Activated effector memory CD4-positive, alpha-beta T cell treated with Interleukin-2 at 50 U/mL for 16 hours (primary cell): ENCODE measurements at places on chromosomes 12 and 14.
A peak's percentile ranks its signal among the peaks of the same experiment; 100 is the strongest.

DNA sequence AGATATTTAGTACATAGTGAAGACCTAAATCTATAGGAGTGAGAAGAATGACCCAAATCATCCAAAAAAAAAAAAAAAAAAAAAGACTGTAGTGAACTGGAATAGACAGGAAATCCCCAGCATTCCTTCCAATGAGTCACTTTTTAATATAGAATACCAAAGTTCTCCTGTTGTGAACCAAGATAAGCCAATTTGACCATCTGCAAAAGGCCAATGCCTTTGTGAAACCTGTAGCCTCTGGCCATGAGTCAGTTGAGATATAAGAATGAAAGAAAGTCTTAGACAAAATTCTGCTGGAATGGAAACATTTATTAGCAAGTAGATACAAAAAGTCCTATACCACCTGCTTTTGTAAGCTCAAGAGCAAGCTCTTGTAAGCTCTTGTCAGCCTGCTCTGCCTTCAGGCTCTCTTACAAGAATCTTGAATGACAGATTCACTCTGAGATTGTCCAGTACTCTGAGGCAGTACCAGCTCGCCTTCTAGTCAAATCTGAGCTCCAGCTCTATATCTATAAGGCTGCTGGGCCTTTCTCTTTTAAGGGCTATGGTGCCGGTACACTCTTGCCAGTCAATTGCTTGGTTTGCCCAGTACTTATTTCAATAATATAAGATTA lies 243.0 kb upstream of the TMTC1 start:
- DNase-seq, result no peak

DNA sequence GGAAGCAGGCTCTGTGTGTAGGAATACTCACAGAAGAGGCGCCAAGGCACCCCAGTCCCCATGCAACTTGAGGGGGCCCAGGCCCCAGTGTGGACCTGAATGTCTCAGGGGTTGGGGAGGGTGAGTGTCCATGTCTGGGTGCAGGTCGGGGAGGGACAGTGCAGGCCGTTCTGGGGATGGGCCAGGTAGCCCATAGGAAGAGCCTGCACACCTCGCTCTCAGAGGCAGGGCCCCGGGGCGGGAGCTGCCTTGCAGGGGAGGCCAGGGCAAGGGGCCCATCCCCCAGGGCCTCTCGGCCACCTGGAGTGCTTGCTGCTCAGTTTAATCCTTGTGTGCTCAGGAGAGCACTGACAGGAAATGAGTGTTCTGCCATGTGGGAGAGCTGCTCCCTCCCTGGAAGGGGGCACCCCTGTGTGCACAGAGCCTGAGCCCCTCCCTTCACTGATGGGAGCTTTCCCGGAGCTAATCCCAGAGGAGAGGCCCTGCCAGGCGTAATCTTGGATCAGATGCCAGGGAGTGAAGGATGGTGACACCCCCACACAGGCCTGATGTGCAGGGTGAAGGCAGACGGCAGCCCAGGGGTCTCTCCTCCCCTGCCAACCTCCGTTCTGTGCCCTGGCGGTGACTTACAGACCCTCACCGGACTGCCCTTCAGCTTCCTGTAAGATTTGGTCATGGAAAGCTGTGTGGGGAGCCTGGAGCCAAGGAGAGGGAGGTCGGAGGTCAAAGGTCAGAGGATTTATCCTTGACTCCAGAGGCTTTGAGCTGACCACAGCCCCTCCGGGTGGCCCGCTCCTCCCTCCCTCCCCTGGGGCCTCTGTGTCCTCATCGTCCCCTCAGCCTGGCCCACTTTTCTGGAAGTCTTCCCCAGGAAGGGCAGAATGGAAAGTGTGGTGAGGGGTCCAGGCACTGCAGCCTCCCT lies 24.4 kb upstream of the FBRSL1 start:
- no peak for DNase-seq

- DNase-seq, result no peak
Measured at GRCh38 chr14:61477712-61478462, 156.5 kb downstream of the PRKCH start.

DNA sequence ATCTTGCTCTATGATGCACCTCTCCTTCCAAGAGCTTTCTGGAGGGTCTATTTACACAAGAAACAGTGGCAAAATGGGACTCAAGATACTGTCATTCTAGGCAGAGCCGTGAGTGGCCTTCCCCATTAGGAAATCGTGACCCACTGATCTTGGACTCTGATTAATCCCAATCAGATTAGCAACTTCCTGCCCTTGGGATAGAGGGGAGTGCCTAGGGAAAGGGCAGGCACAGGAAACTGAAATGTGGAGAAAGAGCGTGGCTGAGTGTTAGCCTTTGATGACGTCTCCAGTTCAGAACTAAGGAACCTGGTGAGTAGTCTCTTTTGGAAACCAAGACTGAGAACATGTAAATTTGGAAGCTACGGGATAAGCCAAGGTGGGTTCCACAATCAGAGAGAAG lies 76.1 kb downstream of the NUAK1 start:
- DNase-seq, result no peak

DNA sequence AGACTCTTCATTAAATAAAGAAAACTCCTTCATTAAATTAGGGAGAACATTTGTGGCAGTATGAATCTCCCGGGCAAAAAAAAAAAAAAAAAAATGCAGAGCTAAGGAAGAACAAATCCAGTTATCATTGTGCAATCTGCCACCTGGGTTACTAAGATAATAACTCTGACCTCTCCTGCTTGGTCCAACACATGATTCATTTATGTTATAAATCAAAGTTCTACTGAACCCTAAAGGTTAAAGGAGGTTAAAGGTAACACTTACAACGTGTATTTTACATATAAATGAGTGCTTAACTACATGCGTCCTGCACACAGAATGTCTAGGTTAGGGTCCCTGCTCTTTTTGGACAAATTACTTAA lies 4.2 kb downstream of the TGFB3 start:
- no peak for DNase-seq

DNA sequence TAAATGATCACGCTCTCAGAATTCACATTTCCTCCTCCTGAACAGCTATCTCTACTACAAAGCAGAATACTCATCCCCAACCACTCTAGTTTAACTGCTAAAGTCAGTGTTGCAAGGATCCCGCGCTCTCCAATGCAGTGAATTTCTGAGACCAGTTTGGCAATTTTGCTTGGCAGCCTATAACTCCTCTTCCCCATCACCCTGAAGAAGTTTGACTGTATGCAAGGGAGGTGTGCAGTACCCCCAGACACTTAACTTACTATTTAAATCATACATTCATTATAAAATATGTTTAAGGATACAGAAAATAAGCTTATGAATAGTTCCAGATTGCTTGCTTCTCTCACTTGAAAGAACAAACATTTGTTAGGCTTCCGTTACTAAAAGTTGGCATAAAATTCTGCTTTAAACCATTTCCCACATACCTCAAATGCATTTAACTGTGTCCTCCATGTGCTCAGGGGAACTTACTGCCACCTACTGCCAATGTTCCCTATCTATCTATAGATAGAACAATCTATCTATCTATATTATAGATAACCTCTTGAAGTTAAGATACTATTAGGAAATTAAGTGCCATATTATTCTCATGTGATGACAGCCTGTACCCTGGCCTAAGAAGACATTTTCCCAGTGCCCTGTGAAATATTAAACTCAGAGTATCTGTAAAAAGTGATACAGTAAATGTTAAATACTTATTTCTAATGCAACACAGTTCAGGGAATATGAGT lies 2.4 kb downstream of the LGR5 start:
- no peak for DNase-seq

- no peak for DNase-seq
Measured at GRCh38 chr12:32161058-32161457, 54.4 kb downstream of the BICD1 start.

- DNase-seq, result no peak
Measured at GRCh38 chr12:65561798-65562382, 262.4 kb upstream of the HMGA2 start.

- no peak for DNase-seq
Measured at GRCh38 chr12:7951671-7952070, 15.7 kb upstream of the SLC2A3 start.

GRCh38 chr12:84730561-84731162 lies 181.9 kb downstream of the SLC6A15 start:
- DNase-seq, result no peak

GRCh38 chr12:46830731-46831334 lies 5.0 kb upstream of the SLC38A4 start:
- no peak for DNase-seq

- DNase-seq, result peak; percentile 43
Measured at GRCh38 chr12:89862511-89863445, 154.1 kb upstream of the ATP2B1 start.

GRCh38 chr12:32989705-32990104 lies 93.1 kb upstream of the PKP2 start:
- DNase-seq, result no peak

GRCh38 chr14:45120096-45120495 lies 14.2 kb downstream of the FKBP3 start:
- DNase-seq, result no peak

DNA sequence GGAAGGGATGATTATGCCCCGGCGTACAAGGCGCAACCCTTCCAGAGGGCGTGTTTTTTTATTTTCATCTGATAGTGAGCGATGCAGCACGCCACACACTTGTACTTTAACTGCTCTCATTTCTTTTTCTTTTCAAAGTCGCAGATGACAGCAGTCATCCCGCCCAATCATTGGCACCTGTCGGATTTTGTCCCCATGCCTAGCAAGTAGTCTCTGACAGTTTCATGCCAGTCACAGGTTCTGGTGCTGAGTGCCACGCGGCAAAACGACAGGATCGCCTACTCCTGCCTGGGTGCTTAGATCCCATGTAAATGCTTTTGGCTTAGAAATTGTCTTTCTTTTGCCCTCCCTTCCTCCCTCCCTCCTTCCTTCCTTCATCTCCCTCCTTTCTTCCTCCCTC lies 117.7 kb downstream of the GLT1D1 start:
- no peak for DNase-seq

DNA sequence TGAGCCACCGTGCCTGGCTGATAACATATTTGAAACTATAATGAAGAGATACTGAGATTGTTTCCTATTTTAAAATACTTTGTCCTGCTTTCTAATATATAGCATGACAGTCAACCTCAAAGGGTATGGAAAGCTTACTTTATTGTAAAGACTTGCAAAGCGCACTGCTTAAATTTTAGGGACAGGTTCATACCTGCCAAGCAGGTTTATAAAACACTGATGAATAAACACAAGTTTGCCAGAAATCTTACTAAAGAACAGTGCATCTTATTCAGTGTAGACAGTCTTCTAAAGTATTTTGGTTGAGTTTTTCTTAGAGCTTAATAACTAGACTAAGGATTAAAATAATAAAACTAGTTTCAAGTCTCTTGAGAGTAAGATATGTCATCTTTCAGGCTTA lies 4.8 kb downstream of the C12orf71 start:
- no peak for DNase-seq

DNA sequence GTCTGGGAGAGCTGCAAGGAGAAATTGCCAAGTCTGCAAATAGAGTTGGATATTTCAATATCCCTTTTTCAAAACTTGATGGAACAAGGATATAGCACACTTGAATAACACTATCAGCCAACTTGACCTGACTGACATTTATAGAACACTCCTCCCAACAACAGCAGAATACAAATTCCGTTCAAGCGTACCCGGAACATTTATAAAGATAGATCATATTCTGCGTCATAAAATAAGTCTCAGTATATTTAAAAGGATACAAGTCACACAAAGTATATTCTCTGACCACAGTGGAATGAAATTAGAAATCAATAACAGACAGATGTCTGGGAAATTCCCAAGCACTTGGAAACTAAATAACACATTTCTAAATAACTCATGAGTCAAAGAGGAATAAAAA lies 29.0 kb upstream of the MEG3 start:
- DNase-seq, result no peak

DNA sequence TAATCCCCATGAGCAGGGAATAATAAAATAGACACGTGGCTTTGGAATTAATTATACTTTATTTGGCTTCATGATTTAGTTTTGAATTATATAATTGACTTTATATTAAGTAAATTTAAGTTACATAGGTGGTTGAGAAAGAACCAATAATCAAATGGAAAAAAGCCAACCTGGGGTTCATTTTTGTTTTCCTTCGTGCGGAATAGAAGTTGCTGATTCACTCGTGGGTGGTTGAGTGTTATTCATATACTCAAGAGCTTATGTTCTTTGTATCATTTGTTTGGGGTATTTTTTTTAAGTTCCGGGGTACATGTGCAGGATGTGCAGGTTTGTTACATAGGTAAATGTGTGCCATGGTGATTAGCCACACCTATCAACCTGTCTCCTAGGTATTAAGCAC lies 58.0 kb downstream of the ZNF664 start:
- no peak for DNase-seq

GRCh38 chr14:64870160-64870559 lies 9.5 kb downstream of the SPTB start:
- DNase-seq, result no peak

- DNase-seq, result no peak
Measured at GRCh38 chr14:60648934-60649874, at the start of gene SIX1. TSS of gene SIX1 (minus strand) at chr14:60649477. CDS start at chr14:60649189, 288 bp downstream.

DNA sequence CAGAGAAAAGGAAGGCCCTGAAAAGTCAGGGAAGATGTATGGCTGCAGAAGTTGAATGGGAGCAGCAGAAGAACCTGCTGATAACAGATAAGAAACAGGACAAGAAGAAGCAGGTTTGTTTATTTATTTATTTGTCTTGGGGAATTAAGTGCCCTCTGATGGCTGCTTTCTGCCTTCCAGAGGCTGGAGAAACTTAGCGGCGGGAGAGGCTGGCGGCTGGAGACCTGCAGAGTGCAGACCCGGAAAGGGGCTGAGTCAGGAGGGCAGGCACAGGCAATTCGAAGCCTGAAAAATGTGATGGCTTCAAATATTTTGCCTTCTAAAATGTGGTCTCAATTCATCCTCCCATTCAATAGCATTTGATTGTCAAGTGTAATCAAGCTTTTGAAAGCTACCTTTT lies 168.2 kb upstream of the GZMB start:
- no peak for DNase-seq

DNA sequence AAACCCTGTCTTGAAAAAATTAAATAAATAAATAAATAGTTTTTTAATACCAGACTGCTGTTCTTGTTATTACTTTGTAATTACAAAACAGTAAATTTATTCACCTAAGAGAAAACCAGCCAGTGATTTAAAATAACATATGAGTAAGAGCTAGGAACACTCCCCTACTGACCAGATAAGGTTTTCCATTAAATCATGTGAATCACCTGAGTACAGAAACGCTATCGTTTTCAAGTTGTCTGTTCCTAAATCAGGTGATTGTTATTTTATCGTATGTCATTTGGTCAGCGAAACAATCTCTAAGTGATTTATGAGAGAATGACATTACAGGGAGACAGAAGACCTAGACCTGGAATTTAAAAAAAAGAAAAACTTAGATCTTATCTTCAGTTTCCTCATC lies 47.3 kb downstream of the RPS29 start:
- DNase-seq, result no peak

DNA sequence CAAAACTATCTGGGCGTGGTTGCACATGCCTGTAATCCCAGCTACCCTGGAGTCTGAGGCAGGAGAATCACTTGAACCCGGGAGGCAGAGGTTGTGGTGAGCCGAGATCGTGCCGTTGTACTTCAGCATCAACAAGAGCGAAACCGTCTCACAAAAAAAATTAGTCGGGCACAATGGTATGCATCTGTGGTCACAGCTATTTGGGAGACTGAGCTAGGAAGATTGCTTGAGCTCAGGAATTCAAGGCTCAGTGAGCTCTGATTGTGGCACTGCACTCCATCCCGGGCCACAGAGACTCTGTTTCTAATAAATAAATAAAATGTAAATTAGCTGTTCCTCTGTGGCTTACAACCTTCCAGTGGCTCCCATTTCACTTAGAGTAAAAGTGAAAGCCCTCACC lies 28.0 kb downstream of the RCOR1 start:
- no peak for DNase-seq
